ENCODE measurements at places on chromosomes 3 and 15.

GRCh38 chr3:14879211-14879874 lies 60.6 kb downstream of the FGD5 start:
- no peak for DNase-seq

- DNase-seq = no peak
These were observed 167.4 kb downstream of the ADAMTS17 start for GRCh38 chr15:100174159-100174903.

DNA sequence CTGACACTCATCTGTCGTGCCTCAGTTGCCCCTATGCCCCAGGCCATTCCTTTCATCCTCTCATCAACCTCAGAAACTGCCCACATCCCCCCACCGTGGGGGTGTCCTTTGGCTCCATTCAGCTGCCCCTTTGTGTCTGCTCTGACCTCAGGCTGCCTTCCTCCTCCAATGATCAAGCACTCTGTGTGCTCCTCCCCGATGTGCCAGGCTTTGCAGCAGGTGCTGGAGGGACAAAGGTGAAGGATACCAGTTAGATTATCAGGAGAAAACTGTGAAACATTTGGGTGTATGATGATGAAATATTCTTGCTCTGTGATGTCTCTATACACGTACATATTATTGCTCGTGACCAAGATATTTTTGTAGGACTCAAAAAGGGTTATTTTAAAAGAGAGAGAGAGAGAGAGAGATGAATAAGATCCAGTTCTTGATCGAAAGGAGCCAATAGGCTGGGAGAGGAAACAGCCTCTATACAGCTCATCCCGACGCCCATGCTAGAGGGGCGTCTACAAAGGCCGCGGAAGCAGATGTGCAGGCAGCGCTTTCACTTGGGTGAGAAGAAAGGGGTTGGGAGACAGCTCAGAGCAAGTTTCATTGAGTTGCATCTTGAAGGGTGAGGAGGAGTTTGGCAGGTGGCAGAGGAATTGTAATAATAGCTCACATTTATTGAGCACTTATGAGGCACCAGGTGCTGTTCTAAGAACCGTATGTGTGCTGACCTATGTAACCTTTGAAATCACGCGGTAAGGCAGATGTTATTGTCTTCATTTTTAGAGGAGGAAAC lies 28.3 kb upstream of the ADCY5 start:
- no peak for DNase-seq

- no peak for DNase-seq
These were observed 287.6 kb upstream of the STT3B start for GRCh38 chr3:31244929-31245817.

DNA sequence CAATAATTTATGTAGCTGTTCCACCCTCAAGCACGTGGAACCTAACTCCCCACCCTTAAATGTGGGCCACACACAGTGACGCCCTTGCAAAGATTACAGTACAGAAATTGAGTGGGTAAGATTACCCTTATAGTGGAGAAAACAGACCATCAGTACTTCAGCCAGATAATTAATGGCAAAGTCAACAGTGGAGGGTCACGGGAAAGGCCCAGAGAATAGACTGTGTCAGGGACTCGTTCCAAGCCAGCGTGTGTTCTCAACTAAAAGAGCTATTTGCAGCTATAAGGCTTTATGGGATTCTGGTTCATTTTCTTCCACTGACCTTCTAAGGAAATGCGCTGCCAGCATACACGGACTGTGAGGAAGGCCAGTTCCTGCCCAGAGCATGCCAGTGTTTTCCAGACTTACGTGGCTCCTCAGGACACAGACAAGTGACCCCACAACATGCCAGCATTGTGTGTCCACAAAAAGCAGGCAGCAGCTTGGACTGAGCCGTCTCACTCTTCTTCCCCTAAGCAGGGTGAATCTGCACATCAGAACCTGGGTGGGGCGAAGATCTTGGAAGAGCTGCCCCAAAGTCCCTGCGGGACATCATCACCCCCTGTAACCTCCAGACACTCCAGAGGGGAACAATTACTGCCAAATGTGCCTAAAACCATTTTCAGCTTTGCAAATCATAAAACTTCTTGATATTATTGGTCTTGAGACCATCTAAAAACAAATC lies 428.5 kb downstream of the OCA2 start:
- DNase-seq = no peak

GRCh38 chr15:66831801-66832390 lies 129.9 kb downstream of the SMAD6 start:
- DNase-seq = no peak

DNA sequence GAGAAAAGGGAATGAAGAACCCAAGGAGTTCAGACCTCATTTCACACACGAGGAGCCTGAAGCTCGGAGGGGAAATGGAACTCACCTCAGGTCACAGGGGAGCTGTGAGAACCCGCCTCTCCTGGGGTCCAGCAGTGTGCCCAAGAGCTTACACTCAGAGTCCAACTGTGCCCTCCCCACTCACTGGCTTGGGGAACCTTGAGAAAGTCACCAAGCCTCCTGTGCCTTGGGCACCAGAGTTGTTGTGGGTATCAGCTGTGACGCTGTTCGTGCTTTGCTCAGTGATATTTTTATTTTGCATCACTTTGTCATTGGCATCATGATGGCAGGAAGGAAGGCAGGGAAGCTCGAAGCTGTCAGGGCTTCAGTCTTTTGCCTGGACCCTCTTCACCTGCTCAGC lies 83.4 kb downstream of the TLE3 start:
- DNase-seq = no peak

GRCh38 chr3:146640955-146641867 lies 36.1 kb upstream of the PLSCR5 start:
- peak; percentile 19 for DNase-seq

- no peak for DNase-seq
These were observed 107.6 kb downstream of the PEX5L start for GRCh38 chr3:179929091-179929529.

- no peak for DNase-seq
These were observed 17.1 kb upstream of the PLXND1 start for GRCh38 chr3:129623447-129624118.

- no peak for DNase-seq
These were observed 104.4 kb upstream of the ZBTB20 start for GRCh38 chr3:115251509-115251908.

GRCh38 chr3:188524052-188524451 lies 370.1 kb downstream of the LPP start:
- no peak for DNase-seq

DNA sequence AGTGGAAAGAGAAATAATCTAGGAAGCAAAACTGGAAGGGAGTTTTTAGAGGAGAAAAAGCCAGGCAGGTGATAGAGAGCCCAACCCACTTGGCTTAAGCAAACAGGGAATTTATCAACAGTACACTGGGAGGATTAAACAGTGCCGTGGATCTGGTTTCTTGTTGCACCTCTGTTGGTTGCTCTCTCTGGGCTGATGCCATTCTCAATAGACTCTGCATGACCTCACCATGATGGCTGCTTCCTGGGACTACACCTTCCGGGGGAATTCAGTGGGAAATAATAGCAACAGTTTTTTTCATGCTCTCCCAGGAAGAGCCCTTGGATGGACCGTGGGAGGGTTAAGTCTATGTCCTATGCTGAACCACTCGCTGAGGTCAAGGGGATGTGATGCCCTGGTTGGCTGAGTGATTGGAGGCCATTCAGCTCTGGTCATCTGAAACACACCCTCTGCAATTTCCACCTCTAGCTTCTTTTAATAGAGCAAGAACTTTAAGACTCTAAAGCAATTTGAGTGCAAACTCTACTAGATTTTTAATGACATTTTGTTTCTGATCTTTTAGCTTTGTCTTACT lies 74.2 kb downstream of the EPHB1 start:
- no peak for DNase-seq

- no peak for DNase-seq
These were observed 8.6 kb upstream of the ARNT2 start for GRCh38 chr15:80395616-80396015.

- no peak for DNase-seq
These were observed 59.3 kb upstream of the LMOD3 start for GRCh38 chr3:69181592-69182211.

- DNase-seq = no peak
These were observed 92.0 kb downstream of the ALCAM start for GRCh38 chr3:105458518-105459215.

GRCh38 chr3:167882057-167882667 lies 146.6 kb downstream of the SERPINI1 start:
- DNase-seq = no peak

- no peak for DNase-seq
These were observed 50.9 kb downstream of the FEM1B start for GRCh38 chr15:68328443-68328842.

GRCh38 chr3:101036213-101036618 lies 43.0 kb upstream of the ABI3BP start:
- no peak for DNase-seq

GRCh38 chr15:57227166-57227565 lies 149.1 kb upstream of the CGNL1 start:
- no peak for DNase-seq

DNA sequence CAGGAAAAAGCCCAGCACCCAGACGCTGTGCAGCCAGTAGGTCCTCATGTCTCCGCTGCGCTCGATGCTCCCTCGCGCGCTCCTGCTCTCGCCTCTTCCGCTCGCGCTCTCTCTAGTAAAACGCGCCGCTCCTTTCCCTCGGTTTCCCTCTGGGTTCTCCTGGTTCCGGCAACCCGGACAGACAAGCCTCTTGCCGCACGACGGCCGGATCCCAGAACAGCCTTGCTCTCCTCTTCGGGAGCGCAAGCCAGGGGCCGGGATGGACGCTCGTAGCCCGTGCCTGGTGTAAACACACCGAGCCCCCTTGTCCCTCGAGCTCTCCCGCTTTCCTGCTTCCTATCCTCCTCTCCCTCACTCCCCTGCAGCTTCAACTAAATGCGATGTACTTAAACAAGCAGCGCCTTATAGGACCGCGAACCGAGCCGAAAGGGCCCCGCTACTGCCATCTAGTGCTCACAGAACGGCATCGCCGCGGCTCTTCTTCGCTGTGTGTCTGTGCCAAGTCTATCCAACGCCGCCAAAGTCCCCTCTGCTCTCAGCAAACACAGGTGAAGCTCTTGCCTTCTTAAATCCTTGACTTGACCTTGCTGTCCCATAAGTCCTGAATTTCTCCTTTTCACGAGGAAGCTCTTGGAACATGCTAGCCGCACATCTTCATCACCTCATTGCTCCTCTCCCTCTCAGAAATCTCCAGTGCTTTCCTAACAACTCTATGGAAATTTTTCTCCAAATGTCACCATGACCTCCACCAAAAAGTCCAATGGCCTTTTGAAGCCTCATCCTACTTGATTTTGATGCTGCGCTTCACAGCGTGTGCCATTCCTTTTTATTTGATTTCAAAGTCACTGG lies 1037.2 kb downstream of the IGSF11 start:
- peak; percentile 84 for DNase-seq

- no peak for DNase-seq
These were observed 3.9 kb upstream of the DPP8 start for GRCh38 chr15:65521350-65521749.

DNA sequence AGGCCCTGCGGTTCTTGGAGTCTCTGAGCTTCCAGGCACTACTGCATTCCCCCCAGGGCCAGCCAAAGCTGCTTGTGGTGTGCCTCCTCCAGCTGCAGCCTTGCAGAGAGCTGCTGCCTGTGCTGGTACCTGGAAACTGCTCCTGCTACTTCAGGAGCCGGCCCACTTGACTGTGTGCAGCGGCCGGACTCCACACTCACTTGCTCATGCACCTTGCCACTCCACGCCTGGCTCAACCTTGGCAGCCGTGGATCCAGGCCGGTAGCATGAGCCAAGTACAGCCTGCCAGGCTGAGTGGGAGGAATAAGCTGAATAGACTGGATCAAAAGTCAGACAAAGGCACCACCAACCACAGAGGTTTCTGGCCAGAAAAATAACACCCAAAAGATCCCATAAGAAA lies 169.7 kb downstream of the TJP1 start:
- no peak for DNase-seq

GRCh38 chr15:65762399-65762798 lies 29.7 kb downstream of the DENND4A start:
- no peak for DNase-seq

Measured in left renal cortex interstitium (tissue), 4 donors.